ENCODE measurements at places on chromosomes 16 and 17.
A peak's percentile ranks its signal among the peaks of the same experiment; 100 is the strongest.

DNA sequence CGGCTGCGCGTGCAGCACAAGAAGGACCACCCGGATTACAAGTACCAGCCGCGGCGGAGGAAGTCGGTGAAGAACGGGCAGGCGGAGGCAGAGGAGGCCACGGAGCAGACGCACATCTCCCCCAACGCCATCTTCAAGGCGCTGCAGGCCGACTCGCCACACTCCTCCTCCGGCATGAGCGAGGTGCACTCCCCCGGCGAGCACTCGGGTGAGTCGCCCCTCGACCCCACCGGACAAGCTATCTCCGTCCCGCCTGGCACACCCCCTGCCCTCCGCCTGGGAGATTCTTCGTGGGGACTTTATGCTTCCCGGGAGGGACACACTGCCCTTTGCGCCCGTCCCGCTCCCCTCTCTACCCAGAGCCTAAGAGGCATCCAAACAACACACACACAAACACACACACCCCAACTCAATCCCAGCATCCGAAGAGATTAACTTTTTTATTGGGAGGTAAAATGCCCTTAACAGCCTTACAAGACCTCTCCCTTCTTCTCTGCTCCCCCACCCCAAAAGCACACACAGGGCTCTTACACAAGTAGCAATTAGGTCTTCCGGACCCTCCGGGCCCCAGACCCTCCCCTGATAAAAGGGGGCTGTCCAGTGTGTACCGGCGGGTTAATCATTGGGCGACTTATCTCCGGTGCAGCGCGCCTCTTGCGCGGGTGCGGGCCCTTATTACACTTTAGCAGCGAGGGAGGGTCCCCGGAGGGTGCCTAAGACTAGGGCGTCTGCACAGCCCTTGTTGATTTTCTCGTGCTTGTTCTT lies 2.1 kb downstream of the SOX9 start:
- no peak for DNase-seq

GRCh38 chr17:68612209-68612922 lies 11.2 kb upstream of the FAM20A start:
- DNase-seq = no peak

GRCh38 chr17:68319410-68320162 lies 28.3 kb downstream of the ARSG start:
- DNase-seq = no peak

GRCh38 chr17:21457051-21458026 lies 81.2 kb downstream of the KCNJ12 start:
- peak; percentile 79 for DNase-seq

DNA sequence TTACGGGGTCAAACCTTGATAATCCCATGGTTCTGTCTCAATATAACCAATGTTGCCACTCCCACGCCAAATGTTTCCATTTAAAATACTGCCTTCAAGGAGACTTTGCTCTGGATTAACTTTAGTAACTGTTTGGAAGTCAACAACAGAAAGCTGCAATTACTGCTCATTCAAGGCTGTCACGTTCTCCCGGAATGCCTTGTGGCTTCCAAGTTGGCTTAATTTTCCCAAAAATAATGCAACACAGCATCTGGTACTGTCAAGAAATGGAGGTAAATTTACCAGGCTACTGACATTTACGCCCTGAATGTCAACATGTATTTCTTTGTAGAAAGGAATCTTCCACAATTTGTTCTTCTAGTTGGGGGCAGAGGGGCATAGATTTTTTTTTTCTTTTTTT lies 38.2 kb downstream of the GPRC5B start:
- DNase-seq = no peak

DNA sequence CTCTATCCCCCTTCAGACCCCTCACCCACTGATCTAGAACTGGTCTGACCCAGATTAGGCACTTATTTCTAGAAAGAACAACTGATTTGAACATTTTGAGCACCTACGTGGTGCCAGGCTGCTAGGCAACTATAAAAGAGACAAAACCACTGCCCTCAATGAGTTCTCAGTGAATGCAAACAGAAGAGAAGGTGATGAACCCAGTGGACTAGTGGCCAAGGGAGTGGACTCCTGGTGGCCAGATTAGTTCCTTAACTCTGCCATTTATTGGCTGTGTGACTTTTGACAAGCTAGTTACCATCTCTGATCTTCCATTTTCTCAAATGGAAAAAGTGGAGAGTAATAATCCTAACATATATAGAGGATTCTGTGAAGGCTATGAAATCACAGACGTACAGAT lies 259.1 kb upstream of the SALL1 start:
- DNase-seq = no peak

GRCh38 chr16:67914758-67915495 lies 16.7 kb downstream of the CTRL start:
- DNase-seq = no peak

DNA sequence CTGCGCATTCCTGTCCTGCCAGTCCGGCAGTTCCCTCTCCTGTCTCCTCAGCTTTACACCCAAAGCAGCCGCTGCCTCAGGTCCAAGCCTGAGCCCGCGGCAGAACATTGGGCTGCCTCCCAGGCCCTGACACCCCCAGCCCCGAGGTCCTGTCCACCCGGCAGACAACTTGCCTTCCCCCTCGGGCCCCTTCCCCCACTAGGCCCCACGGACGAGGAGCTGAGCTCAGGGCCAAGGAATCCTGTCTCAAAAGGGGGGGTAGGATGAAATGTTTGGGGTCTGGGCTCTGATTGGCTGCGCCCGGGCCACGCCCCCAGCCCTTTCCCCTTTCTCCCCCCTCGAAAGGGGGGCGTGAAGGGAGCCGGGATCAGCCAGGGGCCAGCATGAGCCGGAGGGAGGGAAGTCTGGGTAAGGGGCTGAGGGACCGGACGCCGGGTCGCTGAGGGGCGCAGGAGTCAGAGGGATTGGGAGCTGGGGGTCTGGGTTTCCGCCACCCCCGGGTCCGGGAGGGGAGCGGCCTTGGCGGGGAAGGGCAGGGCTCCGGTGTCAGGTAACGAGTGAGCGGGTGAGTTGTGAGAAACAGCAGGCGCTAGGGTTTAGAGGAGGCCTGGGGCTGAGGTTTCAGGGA lies at the start of gene CTF1:
Gene CTF1 (plus strand): TSS at position 354 of the 628 bp plus-strand sequence. CDS start 30 bp downstream, at position 384.
- peak; percentile 76 for DNase-seq

DNA sequence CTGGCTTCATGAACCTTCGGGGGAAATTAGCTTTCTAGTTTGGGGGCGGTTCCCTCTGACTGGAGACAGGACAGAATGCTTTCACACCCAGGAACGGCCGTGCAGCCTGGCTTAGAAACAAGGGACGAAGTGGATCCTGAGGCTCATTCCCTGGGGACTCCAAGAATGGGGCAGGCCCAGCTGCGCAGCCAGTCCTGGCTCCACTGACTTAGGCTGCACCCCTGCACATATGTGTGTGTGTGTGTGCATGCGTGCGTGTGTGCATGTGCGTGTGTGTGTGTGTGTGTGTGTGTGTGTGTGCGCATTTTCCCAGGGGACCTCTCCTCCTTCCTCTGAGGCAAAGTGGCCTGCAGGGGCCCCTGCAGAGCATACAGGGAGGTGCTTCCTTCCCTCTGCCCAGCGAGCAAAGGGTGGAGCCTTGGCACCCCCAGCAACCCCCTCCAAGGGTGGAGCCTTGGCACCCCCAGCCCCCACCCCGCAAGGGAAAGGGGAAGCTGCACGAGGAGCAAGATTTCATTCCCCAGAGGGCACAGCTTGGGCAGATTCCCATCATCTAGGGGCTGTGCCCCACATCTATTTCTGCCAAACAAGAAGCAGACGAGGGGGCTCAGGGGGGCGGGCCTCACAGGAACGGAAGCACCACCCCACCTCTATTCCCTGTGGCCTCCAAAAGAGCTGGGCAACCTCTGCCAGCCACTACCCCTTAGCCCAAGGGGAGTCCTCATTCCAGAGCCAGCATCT lies 97.6 kb upstream of the CBX4 start:
- DNase-seq = no peak

- no peak for DNase-seq
Observed at GRCh38 chr16:35431829-35432663, 1972.6 kb downstream of the TP53TG3F start.

GRCh38 chr17:10633738-10634379 lies 23.2 kb downstream of the MYH3 start:
- DNase-seq = no peak

DNA sequence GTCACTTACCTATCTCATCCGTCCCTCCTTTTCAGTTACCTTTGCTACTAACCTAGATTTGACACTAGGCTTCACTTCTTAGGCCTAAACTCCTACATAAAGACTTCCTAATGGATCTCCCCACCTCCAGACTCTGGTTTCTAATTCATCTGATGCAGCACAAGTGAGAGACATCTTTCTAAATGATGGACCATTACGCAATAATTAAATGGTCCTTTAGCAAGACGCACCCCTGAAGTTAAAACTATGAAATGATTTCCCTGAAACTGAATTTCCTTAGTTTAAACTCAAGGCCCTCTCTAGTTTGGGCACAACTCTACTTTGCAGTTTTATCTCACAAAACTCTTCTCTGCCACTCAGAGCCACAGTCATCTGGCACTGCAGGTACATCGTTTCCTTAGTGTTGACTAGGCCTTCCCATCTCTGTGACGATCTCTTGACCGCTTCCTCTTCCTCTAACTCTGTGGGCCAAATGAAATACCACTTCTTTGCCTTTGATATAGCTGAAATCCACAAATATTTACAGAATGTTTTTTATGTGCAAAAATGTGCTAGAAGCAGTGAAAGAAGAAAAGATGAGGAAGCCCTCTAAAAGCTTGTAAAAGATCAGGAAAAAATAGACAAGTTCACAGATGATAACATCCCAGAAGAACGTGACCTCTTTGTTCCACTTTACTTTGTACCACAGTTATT lies 3.3 kb downstream of the SYNRG start:
- no peak for DNase-seq

GRCh38 chr17:81513753-81514488 lies 1.3 kb upstream of the ACTG1 start:
- peak; percentile 47 for DNase-seq

DNA sequence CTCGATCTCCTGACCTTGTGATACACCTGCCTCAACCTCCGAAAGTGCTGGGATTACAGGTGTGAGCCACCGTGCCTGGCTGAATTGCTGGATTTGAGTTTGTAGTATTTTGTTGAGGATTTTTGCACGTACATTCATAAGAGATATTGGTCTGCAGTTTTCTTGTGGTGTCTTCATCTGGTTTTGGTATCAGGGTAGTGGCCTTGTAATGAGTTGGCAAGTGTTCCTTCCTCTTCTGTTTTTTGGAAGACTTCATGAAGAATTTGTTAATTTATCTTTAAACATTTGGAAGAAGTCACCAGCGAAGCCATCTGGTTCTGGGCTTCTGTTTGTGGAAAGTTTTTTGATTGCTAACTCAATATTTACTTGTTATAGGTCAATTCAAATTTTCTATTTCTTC lies 26.9 kb downstream of the SPNS3 start:
- no peak for DNase-seq

DNA sequence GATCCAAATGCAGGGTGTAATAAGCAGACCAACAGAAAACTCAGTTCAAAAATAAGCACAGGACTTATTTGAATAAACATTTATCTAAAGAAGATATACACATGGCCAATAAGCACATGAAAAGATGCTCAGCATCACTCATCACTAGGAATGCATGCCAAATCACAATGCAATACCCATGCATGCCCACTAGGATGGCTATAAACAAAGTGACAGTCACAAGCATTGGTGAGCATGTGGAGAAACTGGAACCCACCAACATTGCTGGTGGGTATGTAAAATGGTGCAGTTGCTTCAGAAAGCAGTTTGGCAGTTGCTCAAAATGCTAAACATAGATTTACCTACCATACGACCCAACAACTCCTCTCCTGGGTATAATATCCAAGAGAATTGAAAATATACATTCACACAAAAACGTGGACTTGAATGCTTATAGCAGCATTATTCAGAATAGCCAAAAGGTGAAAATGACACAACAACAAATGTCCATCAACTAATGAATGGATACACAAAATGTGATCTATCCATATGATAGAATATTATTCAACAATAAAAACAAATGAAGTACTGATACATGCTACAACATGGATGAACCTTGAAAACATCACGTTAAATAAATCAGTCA lies 20.1 kb downstream of the UBE2O start:
- DNase-seq = no peak

DNA sequence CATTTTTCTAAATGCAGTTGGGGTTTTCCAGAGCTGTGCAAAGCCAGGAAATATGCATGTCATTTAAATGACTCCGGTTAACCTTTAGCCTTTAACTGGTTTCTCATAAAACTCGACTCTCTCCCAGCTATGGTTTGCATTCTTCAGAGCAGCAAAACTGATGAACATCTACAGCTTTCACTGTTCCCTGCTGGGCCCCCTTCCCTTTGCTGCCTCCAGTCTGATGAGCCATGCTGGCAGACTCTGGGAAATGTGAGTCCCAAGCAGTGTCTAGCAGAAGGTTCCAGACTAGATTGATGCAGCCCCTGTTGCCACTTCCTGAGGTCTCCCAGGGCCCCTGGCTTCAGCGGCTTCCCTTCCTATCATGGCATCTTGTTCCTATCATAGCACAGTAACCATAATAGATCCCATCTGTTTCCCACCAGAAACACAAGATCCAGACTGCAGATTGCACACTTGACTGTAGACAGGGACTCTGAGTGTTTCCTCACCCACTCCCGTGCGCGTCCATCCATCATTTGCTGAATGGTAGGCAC lies 135.4 kb downstream of the CLEC16A start:
- no peak for DNase-seq

DNA sequence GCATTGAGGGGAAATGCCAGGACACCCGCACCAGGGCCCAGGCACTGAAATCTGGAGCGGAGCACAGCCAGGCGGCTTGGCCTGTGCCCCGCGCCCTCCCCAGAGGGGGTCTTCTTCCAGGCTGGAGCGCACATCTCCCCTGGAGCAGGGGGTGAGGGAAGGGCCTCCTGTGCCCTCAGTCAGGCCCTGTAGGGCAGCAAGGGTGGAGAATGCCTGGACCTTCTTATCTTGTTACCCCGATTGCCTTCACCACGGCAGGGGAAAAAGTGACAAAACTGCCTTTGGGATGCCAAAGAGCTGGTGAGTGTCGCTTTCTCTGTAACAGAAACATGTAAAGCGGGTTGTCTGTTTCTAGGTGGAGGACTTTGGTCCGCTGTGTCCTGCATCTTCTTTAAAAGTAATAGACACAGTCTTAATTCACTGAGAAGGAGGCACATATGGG lies 48.3 kb upstream of the BAHCC1 start:
- no peak for DNase-seq

GRCh38 chr17:77378318-77379064 lies 237.7 kb downstream of the SEC14L1 start:
- no peak for DNase-seq

GRCh38 chr17:9434642-9435057 lies 141.0 kb downstream of the STX8 start:
- DNase-seq = no peak

DNA sequence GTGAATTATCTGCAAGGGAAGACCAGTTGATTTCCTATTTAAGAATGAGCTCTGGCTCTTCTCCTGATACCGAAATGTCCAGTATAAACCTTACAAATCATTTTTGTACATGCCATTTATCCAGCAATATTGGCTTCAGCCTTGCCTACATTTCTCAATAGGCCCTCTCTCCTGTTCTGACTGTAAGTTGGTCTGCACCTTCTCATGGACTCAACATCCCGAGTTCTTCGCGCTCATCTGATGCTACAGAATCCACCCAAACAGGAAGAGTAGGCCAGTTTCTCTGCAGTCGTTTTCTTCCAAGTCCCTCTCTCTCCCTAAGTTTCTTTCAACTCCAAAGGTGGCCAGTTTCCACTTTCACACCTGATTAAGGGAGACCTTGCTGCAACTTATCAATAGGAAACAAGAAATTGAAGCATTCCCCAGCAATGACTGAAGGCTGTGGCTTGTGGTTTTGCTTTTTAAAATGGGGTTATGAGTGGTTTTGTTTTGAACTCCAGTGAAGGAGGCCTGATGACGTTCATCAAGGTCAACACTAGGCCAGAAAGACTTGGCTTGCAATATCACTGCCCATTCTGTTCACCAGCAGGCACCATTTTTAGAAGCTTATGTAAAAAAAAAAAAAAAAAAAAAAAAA lies 383.0 kb downstream of the MAF start:
- DNase-seq = no peak

GRCh38 chr16:66467611-66468010 lies 40.5 kb downstream of the BEAN1 start:
- no peak for DNase-seq

Data from tibial nerve (tissue), 4 donors.